ENCODE measurements at places on chromosomes 7 and 10. TPM values are rescaled to one million over a fixed set of nuclear protein-coding genes. Genes with fewer than 3 reads are reported as not detected.

GRCh38 chr7:142303650-142304049 is 45.8 kb upstream of the PRSS58 start:
- no peak overlapping the region for H3K4me3 ChIP-seq
- H3K4me1 ChIP-seq: no peaks in the 10 kb centered on the region
- H3K27me3 ChIP-seq: no peaks in the 10 kb centered on the region
- H3K27ac ChIP-seq: no peak overlapping the region
- no peaks in the 10 kb centered on the region for H3K36me3 ChIP-seq
- no peak for DNase-seq

DNA sequence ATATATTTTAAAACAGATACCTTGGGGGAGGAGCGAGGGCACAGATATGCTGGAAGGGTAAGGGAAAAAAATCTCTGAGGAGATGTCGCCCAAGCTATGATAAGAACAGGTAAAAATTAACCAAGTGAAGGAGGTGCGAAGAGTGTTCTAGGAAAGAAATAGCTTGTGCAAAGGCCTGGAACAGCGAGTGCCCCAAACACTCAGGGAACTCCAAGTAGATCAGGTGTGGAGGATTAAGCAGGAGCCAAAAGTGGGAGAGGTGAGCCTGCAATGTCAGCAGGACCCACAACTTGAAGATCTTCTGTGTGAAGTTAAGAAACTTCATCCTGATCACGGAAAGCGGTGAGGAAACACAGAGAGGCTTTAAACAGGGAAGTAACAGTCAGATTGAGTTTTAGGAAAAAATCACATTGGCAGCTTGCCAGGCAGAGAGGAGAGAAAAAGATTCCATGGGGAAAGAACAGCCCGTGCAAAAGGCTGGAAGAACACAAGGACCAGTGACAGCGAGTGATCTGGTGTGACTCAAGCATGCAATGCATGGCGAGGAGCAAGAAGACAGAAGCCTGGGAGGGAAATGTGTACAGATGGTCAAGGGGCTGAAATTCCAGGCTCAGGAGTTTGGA is 30.7 kb downstream of the FGF8 start:
- H3K4me1 ChIP-seq: no peaks in the 10 kb centered on the region
- H3K4me3 ChIP-seq: no peak overlapping the region
- H3K36me3 ChIP-seq: no peaks in the 10 kb centered on the region
- H3K27me3 ChIP-seq: no peaks in the 10 kb centered on the region
- no peak overlapping the region for H3K27ac ChIP-seq

DNA sequence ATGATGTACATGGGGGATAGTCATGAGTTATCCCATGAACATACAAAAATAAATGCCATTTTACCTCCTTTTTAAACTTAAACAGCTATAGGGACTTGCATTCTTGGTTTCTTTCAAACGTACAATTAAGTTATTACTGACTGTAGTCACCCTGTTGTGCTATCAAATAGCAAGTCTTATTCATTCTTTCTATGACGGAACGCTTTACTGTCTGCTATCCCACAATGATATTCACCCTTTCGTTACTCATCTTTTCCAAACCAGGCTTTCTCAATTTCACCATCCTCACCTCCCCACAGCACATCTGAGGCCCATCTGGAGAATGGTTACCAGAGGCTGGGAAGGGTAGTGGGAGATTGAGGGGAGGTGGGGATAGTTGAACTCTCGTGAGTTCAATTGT is 218.8 kb downstream of the PHF14 start:
- peak overlapping the region; percentile 41 for H3K4me3 ChIP-seq
- H3K36me3 ChIP-seq: no peaks in the 10 kb centered on the region
- H3K27me3 ChIP-seq: no peaks in the 10 kb centered on the region
- peak overlapping the region; percentile 44 for H3K27ac ChIP-seq

Gene HACD1
- total RNA-seq: 7.3 TPM

- no peaks in the 10 kb centered on the region for H3K36me3 ChIP-seq
- no peaks in the 10 kb centered on the region for H3K27me3 ChIP-seq
- H3K27ac ChIP-seq: no peak overlapping the region
- no peak for DNase-seq
- H3K4me3 ChIP-seq: no peak overlapping the region
These were observed 221.2 kb downstream of the PARD3 start for GRCh38 chr10:34593930-34594329.

DNA sequence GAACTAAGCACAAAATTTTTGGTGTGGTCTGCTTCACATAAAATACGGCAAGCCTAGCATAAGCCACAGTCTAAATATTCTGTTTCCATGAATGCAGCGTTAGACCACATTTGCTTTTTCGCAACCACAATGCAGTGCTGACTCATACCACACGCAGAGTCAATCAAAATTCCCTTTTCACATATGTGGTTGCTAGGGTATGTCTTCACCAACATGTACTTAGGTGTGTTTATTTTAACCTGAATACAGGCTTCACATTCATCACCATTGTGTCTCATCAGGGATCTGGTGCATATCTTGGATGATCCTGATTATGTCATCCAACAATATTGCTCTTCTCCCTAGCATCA is 90.8 kb downstream of the CHN2 start:
- no peaks in the 10 kb centered on the region for H3K27me3 ChIP-seq
- no peaks in the 10 kb centered on the region for H3K36me3 ChIP-seq
- no peak overlapping the region for H3K4me3 ChIP-seq
- H3K4me1 ChIP-seq: no peaks in the 10 kb centered on the region
- no peak overlapping the region for H3K27ac ChIP-seq

- H3K4me3 ChIP-seq: no peak overlapping the region
- peak overlapping the region; percentile 55 for H3K27ac ChIP-seq
- H3K4me1 ChIP-seq: no peaks in the 10 kb centered on the region
- H3K27me3 ChIP-seq: no peaks in the 10 kb centered on the region
These were observed 621.2 kb downstream of the SDK1 start for GRCh38 chr7:3922175-3922635.

DNA sequence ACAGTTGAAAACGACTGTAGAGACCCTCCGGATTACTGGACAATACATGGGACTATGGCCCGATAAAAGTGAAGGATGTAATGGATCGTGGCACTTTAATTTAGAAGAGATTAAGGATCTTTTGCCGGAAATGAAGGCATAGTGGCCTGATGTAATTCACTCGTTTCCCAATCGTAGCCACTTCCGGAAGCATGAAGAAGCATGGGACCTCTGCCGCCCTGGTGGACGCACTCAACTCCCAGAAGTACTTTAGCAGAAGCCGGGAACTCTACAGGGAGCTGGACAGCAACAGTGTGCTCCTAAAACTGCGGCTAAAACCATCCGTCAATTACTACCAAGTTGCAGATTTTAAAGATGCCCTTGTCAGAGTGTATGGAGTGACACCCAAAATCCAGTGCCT is 59.6 kb upstream of the NUPR2 start:
- no peaks in the 10 kb centered on the region for H3K36me3 ChIP-seq
- H3K27ac ChIP-seq: no peak overlapping the region
- DNase-seq: no peak
- no peaks in the 10 kb centered on the region for H3K27me3 ChIP-seq

DNA sequence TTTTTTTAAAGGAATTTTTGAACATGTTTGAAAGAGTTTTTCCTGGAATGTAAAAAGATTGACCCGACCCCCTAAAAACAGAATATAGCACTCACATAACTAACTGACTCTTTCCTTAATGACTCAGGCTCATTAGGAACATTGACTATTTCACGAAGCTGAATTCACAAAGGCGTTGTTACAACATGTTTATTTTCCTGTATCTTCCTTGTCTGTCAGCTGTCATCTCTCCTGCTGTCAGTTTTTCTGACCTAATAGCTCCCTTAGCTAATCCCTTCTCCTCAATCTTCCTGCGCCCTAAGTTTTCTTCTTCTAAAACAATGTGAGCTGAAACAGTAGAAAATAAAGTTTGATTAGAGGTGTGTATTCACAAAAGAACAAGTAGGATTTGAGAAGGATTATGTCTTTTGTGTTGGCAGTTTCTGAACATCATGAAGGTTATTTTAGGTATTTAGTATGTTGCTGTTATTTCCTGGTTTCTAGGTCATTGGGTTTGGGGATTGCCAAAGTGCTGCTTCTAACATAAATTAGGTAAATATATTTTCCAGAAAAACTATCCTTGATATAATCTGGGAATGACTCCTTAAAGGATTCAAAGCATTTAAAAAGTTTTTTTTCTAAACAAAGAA is 4.6 kb upstream of the MDFIC start:
- no peak overlapping the region for H3K27ac ChIP-seq
- H3K36me3 ChIP-seq: no peaks in the 10 kb centered on the region
- no peak overlapping the region for H3K4me3 ChIP-seq
- no peaks in the 10 kb centered on the region for H3K27me3 ChIP-seq

Gene CARD11
- total RNA-seq: 3.3 TPM

GRCh38 chr7:90677486-90678404 is 81.6 kb downstream of the CDK14 start:
- H3K36me3 ChIP-seq: no peaks in the 10 kb centered on the region
- no peak overlapping the region for H3K4me3 ChIP-seq
- H3K4me1 ChIP-seq: no peaks in the 10 kb centered on the region
- H3K27me3 ChIP-seq: no peaks in the 10 kb centered on the region
- no peak for DNase-seq

DNA sequence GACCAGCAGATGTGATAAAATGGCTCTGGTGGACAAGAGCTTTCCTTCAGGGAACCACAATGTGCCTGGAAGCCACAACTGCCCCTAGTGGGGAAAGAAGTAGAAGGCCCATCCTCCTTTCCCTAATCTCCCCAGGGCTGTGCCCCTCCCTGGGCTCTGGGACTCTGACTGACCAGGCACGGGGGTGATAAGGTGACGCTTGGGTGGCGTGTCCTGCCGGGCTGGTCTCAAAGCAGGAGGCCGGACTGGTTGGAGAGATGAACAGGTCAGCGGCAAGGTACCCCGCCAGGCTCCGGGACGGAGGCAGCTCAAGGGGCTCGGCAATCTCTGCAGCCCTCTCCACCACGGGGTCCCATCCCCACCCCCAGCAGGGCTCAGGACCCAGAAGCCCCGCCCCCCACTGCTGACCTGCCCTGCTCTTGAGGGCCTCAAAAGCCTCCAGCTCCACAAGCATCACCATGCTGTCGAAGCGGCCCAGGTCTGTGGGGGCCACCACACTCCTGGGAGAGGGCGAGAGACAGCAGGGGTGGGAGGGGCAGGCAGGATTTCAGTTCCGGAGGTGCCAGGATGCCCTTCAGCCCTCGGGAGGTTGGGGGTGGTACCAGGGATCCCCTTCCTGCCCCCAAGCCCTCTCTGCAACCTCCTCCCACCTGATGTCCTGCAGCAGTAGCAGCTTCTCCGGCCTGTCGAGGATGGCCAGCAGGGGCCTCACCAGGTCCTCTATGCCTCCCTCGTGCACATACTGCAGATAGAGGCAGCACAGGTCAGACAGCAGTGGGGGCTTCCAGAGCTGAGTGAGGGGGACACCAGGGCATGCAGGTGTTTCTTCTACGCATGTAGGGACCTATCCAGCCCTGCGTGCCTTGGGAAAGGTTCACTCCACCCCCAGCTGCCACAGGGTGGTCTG is 12.2 kb downstream of the LZTS2 start:
- peaks cover 30% of the 10 kb centered on the region for H3K4me1 ChIP-seq
- H3K36me3 ChIP-seq: no peaks in the 10 kb centered on the region
- no peak for DNase-seq
- H3K27ac ChIP-seq: peak overlapping the region; percentile 77
- no peaks in the 10 kb centered on the region for H3K27me3 ChIP-seq
- H3K4me3 ChIP-seq: no peak overlapping the region

DNA sequence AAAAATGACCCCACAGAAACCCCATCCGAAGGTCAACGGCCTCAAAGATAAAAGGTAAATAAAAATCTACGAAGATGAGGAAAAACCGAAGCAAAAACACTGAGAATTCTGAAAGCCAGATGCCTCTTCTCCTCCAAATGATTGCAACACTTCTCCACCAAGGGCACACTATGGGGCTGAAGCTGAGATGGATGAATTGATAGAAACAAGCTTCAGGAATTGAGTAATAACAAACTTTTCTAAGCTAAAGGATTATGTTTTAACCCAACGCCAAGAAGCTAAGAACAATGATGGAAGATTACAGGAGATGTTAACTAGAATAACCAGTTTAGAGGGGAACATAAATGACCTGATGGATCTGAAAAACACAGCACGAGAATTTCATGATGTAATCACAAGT is 127.8 kb downstream of the MACC1 start:
- DNase-seq: no peak
- H3K4me1 ChIP-seq: no peaks in the 10 kb centered on the region
- H3K27ac ChIP-seq: no peak overlapping the region
- no peaks in the 10 kb centered on the region for H3K27me3 ChIP-seq
- H3K36me3 ChIP-seq: no peaks in the 10 kb centered on the region

- no peaks in the 10 kb centered on the region for H3K36me3 ChIP-seq
- no peak overlapping the region for H3K4me3 ChIP-seq
- no peaks in the 10 kb centered on the region for H3K27me3 ChIP-seq
- no peak overlapping the region for H3K27ac ChIP-seq
- peaks cover 16% of the 10 kb centered on the region for H3K4me1 ChIP-seq
These were observed 128.3 kb downstream of the CCDC3 start for GRCh38 chr10:12873172-12873571.

Gene MYH16
- total RNA-seq: not detected

DNA sequence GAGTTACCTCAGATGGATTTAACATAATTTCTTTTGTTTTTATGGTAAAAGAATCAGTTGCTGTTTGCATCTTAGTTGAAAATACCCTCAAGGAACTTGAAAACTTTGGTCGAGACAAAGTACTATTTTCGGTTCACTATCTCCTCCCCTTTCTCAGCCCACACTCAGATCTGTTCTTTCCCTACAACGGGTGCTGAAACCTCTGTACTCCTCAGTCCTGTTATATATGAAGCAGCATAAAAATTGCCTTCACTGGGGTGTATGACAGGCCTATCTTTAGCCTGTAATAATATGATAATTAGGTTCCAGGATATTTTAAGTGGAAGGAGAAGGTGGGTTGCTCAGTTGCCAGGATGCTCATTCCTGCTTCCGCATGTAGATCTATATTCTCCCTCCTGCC is 105.2 kb upstream of the NOBOX start:
- DNase-seq: no peak
- H3K27ac ChIP-seq: no peak overlapping the region
- H3K4me3 ChIP-seq: no peak overlapping the region
- H3K4me1 ChIP-seq: no peaks in the 10 kb centered on the region
- H3K36me3 ChIP-seq: peaks cover 12% of the 10 kb centered on the region

DNA sequence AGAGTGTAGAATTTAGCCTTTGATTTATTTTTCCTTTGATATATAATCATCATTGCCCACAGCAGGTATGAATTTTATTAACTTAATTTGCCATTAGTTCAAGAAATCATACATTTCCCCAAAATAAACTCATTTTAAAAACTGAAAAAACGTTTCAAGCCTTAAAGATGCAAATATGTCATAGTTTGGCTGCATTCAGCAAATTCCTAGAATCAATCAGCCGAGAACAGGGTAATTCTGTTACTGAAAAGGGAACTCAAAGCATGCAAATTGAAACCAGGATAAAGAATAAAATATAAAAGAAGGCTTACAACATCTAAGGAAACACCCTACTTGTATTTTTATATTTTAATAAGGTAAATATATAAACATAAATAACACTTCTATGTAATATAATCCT is 233.8 kb upstream of the PRKCQ start:
- H3K4me3 ChIP-seq: no peak overlapping the region
- no peak for DNase-seq
- H3K27me3 ChIP-seq: no peaks in the 10 kb centered on the region
- H3K4me1 ChIP-seq: no peaks in the 10 kb centered on the region
- no peaks in the 10 kb centered on the region for H3K36me3 ChIP-seq
- H3K27ac ChIP-seq: no peak overlapping the region

- DNase-seq: no peak
- no peak overlapping the region for H3K4me3 ChIP-seq
- H3K4me1 ChIP-seq: no peaks in the 10 kb centered on the region
- H3K36me3 ChIP-seq: no peaks in the 10 kb centered on the region
- H3K27me3 ChIP-seq: no peaks in the 10 kb centered on the region
- H3K27ac ChIP-seq: no peak overlapping the region
These were observed 50.4 kb downstream of the FAM171A1 start for GRCh38 chr10:15320522-15321203.

- H3K36me3 ChIP-seq: peaks cover 52% of the 10 kb centered on the region
- no peak for DNase-seq
- H3K27me3 ChIP-seq: no peaks in the 10 kb centered on the region
These were observed 26.2 kb downstream of the BUB3 start for GRCh38 chr10:123180101-123181090.

Gene SLC18A3
- total RNA-seq: not detected
